Activated CD4-positive, alpha-beta T cell treated with anti-CD3 and anti-CD28 coated beads, Interleukin-2, amount 50 U/mL, for 1 hour (primary cell): ENCODE measurements at places on chromosomes 16 and 17.

DNA sequence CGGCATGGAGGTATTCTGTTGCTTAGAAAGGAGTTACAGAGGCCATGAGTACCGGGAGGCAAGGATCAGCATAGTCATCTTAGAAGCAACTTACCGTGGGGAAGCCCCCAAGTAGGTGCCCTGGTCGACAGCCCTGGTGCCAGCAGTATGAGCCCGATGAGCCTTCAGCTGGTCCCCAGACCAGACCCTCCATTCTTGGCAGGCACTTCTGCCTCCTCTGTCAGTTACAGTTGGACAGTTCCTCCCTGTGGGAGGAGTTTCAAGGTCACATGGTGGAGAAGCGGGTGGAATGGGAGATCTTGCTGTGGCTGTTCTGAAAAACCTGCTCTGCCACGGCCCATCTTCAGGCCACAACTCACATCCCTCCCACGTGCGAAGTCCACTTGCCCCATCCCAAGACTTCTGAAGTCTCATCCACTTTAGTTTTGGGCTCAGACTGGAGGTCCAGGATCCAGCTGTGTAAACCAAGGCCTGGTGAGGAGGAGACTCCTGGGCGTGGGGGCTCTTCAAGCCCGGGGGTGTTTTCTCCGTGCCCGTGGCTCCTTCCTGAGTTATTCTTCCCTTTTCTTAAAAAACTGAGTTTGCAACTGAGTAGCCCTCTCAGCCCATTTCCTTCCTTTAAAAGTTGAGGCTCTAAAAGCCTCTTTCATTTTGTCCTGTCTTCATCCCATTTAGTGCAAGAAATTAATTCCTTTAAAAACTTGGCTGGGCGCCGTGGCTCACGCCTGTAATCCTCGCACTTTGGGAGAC is 133.5 kb downstream of the SEC14L1 start:
- DNase-seq, result no peak

DNA sequence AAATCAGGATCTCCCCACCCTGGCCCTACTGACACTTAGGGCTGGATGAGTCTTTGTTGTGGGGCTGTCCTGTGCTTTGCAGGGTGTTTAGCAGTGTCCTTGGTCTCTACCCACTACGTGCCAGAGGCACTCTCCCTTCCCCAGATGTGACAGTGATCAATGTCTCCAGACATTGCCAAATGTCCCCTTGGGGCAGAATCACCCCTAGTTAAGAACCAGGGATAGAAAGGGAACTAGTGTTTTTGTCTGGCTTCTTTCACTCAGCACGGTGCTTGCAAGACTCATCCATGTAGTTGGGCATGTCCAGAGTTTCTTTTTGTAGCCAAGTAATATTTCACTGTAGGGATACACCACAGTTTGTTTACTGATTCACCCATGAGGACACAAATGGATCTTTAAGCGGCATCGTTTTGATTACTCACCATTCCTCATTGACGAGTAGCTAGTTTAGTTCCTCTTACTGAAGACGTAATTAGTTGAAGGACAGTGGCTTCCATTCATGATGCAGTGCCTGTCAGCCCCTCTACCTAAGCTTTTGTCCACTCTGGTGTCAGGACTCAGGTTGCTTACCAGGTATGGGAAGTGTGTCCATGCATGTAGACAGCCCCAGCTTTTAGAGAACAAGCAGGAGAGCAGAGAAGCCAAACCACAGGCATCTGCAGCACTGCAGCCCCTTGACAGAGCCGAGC is 26.0 kb upstream of the ITGB4 start:
- no peak for DNase-seq

GRCh38 chr17:27525836-27526603 is 69.8 kb downstream of the KSR1 start:
- DNase-seq, result no peak

GRCh38 chr17:47733674-47734410 is 806 bp downstream of the TBX21 start:
- no peak for DNase-seq

GRCh38 chr16:58243528-58244004 is 45.7 kb upstream of the CSNK2A2 start:
- DNase-seq, result no peak

- no peak for DNase-seq
Measured at GRCh38 chr16:54194334-54194743, 92.2 kb downstream of the IRX3 start.

DNA sequence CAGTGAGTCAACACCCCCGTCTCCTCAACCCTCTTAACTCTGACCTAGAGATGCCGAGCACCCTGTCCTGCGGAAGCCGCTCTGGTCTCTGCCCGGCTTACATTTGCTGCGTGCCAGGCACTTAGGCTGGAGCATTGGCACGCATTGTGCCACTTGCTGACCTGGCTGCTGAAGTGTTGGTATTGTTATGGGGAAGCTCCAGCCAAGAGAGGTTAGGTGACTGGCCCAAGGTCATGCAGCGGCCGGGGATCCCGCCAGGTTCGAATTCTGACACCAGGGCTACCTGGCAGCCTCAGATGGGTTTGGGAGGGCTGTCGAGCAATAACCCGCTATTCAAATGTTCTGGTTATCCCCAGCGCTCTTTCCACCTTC is 5.0 kb upstream of the HSD17B1 start:
- DNase-seq, result no peak

DNA sequence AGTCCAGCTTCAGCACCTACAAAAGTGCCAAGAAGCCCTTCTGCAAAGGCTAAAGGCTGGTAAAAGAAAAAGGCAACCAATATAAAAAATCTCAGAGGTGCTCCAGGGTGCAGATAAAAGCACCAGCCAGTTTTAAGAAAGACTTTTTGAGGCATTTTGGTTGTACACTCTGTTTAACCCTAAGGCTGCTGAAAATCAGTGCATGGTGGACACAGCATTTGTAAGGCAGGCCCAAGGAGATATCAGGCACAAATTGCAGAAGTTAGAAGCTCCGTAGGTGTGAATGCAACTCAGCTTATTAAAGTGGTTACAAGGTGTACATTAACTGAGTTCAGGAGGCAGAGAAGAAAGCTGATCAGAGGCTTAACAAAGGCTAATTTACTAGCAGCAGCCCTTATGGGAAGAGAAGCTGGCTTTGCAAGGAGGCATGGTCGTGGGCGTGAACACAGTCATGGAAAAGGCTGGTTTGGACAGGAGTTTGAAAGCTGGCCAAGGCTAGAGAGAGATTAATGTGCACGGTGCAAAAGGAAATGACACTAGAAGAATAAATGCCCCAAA is 21.1 kb downstream of the ACSM1 start:
- DNase-seq, result no peak

DNA sequence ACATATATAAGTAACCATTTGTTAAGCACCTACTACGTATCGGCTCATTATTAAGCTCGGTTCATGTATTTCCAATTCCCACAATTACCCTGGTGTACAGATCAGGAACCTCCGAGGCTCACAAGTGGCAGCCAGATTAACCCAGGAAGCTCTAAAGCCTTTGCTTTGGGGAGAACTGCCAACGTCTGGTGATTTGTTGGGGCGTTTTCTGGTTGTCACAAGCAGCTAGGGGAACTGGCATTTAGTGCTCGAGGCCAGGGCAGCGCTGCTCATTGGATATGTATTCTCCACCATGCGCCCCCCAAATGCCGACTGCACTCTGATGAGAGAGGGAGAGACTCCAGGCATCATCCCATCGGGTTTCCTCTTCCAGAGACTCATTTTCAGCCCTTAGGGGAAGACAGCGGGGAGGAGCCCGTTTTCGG is 541 bp downstream of the ZNF18 start:
- no peak for DNase-seq

DNA sequence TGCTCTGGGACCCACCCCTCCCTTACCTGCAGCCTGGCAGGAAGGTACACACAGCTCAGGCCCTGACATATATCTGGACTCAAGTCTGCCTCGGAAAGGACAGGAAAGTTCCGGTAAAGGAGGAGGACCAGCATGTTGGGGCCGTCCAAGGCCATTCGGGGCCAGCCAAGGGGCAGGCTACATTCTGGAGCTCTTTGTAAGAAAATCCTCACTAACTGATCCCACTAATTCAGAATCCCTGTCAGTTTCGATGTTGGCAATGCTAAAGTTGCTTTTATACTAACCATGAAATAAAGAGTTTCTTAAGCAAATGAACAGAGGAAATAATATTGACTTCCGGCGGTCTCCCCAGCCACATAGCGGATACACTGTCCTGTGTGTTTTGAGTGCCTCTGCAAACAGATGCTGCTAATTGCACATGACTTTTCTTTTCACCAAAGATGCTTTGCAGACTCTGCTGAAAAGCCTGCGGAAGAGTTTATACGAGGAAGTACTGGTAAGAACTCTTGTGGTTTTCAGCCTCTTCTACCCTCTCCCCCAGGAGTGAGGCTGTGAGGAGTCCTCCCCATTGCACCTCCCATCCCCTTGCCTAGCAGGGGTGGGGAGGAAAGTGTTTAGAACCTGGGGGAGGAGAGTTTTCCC is 54.8 kb downstream of the PLXDC1 start:
- peak; percentile 18 for DNase-seq

DNA sequence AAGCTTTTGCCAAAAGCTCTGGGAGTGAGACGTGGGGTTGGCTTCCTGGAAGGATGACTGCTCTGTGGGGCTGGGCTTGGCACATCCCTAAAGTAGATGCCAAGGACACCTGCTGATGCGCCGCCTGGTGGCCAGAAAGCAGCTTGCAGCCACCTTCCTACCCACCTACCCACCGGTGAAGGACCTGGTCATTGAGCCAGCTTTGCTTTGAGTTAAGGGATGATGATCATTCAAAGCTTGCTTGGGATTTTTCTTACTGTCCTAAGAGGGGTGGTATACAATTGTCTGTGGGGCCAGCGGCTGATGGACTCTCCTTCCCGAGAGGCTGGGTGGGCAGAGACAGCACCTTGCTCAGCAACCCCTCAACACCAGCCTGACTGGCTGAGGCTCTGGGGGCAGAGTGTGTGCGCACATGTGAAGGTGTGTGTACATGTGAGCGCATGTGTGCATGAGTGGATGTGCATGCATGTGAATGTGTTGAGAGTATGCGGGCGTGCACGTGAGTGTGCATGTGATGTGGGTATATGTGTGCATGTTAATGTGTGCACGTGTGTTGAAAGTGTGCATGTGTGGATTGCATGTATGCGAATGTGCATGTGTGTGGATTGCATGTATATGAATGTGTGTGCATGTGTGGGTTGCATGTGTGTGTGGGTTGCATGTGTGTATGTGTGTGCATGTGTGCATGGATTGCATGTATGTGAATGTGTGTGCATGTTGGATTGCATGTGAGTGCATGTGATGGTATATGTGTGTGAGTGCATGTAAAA is 18.6 kb downstream of the C1QTNF1 start:
- peak; percentile 70 for DNase-seq

DNA sequence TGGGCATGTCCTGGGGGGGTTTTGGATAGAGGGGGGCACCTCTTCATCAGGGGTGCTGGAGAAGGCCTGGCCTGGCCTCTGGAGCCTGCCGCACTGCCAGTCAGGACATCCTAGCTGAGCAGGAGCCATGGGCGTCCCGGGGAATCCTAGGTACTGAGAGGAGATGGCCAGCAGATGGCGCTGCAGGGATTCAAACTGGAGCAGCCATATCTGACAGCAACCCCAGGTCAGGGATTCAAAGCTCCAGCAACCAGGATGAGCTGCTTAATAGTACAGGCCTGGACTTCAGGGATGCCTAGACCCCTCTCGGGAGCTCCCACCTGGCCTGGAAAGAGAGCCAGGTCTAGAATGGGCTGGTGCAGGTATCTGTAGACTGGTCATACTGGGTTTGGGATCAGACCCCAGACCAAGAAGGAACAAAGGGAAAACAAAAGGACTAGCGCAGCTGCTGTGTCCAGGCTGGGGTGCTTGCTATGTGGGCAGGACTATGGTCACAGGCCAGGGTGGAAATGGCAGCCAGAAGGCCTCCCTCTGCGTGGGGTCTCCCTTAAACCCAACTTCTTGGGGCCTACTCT is 306.9 kb upstream of the RBFOX1 start:
- DNase-seq, result no peak

DNA sequence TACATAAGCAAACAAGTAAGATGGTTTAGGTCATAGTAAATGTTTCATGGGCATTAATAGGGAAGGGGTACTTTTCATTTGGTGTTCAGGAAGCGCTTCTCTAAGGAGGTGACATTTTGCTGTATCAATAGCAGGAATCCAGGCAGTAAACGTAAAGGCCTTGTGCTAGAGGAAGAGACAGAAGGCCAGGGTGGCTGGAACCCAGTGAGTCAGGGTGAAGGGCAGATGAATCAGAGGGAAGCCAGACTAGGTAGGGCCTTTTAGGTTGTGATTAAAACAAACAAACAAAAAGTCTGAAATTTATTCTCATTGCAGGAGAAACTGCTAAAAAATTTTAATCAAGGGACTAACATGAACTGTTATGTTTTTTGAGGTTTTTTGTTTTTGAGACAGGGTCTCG is 6.5 kb downstream of the BMERB1 start:
- no peak for DNase-seq

DNA sequence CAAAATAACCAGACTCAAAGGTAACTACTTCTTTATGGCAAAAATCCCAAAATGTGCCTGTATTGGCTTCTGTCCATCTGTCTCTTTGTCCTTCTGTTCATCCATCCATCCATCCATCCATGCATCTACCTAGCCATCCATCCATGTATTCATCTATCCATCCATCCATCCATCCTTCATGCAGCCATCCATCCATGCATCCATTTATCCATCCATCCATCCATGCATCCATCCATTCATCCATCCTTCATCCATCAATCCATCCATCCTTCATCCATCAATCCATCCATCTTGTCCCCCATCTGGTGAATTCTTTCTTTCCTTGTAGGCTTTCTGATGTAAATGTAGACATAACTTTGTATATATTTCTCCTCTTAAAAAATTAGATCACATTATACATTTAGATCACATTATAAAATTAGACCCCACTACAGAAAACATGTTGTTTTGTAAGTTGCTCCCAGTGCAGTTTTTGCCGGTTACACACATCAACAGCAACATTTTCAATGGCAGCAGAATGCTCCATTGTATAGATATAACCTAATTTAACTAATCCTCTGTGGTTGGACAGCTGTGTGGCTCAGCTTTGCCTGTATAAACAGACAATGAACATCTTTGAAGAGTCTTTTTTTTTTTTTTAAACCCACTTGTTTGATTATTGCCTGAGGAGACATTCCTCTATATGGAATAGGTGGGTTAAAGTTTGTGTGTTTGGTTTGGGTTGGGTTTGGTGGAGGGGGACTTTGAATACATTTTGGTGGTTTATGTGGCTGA is 72.0 kb downstream of the MSI2 start:
- no peak for DNase-seq

- no peak for DNase-seq
Measured at GRCh38 chr16:74304164-74304834, 7.7 kb downstream of the PSMD7 start.

DNA sequence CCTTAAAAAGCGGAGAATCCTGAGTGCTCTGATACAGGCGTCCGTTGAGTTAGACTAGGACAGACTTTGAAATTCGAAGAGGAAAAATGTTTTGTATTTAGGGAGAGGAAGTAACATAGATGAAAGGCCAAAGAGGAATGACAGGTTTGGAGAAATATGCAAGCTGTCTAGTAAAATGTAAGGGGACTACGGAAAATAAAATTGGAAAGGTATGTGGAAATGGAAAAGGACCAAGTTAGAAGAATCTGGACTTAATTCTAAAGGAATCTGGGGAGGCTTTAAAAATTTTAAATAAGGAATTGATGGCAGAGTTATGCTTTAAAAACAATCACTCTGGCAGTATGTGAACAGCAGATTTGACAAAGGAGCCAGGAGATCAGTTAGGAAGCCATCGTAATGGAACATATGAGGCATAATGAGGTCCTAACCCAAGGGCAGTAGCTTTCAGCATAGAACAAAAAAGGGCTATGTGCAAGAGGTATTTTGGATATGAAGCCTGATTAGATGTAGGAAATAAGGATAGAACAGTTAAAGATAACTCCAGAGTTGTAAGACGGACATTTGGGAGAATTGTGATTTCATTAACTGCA is 38.3 kb downstream of the CYB561 start:
- DNase-seq, result no peak

- DNase-seq, result no peak
Measured at GRCh38 chr17:37284191-37284590, 91.6 kb upstream of the C17orf78 start.
